ENCODE measurements at places on chromosomes 16 and 17.

DNA sequence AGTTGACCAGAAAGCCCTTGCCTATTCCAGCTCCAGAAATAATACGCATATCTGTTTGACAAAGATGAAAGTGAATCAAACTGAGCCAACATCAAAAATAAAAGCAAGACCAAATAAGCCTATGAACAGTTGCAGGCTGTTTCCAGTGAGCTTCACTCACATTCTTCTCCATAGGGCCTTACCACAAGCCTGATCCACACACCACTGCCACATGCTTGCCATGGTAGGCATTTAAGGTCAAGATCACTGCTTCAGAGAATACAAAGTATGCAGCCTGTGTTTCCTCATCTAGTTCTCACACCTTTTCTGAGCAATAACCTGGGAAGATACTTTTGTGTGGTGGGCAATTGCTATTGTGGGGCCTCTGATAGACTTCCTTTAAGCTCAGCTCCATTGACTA is 1060.2 kb downstream of the CDH11 start:
- DNase-seq = no peak

- DNase-seq = no peak
Observed at GRCh38 chr17:7809086-7809790, 24.8 kb upstream of the KDM6B start.

- no peak for DNase-seq
Observed at GRCh38 chr16:68233085-68233834, 2.7 kb downstream of the ESRP2 start.

DNA sequence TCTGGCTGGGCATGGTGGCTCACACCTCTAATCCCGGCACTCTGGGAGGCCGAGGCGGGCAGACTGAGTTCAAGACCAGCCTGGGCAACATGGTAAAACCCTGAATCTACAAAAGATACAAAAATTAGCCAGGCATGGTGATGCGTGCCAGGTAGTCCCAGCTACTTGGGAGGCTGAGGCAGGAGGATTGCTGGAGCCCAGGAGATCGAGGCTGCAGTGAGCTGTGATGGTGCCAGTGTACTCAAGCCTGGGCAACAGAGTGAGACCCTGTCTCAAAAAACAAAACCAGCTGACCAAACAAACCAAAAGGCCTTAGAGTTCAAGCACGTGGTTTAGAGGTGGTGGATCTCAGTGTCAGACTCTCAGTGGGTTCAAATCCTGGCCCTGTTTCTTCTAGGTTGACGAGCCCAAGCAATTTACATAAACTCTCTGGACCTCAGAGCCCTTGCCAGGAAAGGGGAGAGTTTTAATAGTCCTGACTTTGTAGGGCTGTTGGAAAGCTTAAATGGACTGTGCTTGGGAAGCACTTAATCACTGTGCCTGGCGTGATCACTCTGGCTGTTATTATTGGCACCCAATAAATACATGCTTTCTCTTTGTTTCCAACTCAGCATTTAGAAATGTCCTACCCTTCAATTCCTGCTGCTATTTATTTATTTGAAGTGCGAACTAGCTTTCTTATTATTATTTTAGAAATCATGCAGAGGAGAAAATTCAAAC is 44.7 kb downstream of the ABCC1 start:
- no peak for DNase-seq

DNA sequence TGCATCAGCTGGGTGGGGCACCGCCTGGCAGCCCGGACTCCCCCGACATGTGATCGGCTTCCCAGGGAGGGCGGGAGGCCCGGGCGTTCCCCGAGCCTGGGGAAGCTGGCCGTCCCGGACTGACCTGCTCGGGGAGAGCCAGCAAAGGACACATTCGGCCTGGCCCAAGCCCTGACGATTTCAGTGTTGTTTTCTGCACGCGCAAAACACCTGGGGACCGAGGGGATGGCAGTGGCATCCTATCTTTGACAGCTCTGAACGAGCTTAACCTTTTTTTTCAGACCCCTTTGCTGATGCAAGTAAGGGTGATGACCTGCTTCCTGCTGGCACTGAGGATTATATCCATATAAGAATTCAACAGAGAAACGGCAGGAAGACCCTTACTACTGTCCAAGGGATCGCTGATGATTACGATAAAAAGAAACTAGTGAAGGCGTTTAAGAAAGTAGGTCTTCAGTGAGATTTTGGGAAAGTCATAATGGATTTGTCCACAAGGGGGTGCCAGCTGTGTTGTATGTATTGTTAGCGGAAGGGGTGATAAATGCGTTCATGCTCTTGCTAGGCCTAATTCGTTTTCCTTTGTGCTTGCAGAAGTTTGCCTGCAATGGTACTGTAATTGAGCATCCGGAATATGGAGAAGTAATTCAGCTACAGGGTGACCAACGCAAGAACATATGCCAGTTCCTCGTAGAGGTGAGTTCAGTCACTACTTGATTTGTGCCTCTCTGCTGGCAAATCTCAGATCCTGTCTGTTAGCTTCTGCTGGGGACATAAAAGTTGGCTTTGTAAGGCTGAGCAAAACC is 1.0 kb downstream of the EIF1 start:
- DNase-seq = peak; percentile 73

DNA sequence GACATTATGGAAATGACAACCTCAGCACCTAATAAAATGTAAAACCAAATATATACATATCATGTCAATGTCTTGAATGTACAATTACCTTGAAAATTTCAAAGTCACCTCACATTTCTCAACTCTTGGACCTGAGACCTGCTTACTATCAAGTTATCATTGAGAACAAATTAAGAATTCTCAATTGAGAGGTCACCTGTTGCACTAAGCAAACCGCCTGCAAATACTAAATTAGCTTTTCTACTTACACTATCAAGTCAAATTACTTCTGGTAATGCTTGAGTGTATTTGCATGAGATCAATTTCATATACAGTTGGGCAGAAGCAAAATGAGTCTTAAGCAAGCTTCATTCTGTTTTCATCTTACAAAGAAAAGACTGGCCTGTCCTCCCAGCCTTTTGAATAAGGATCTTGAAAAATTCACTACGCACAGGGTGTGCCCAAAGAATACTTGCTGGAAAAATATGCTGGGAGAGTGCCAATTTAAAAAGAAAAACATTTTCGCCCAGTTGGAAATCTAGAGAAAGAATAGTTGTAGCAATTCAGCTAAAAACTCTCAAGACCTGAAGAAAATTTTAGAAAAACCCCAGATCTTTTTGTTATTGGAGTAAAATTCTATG is 35.7 kb downstream of the KANSL1 start:
- no peak for DNase-seq

- peak; percentile 100 for DNase-seq
Observed at GRCh38 chr17:47279062-47279801, 25.6 kb downstream of the ITGB3 start.

Measured in ACHN (cell line).